ENCODE measurements at places on chromosomes 16 and 17.

DNA sequence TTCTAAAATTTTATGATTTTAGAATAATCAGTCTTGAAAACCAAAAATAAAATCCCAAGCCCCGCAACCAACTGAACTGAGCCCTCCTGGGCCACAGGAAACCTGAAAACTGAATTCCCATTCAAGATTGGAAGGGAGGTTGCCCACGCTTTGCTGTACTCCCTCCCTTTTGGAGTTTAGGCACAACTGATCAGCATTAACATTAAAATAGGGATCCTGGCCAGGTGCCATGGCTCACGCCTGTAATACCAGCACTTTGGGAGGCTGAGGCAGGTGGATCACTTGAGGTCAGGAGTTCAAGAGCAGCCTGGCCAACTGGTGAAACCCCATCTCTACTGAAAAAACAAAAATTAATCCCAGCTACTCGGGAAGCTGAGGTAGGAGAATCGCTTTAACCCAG lies 52.7 kb upstream of the NETO2 start:
- DNase-seq, result no peak

DNA sequence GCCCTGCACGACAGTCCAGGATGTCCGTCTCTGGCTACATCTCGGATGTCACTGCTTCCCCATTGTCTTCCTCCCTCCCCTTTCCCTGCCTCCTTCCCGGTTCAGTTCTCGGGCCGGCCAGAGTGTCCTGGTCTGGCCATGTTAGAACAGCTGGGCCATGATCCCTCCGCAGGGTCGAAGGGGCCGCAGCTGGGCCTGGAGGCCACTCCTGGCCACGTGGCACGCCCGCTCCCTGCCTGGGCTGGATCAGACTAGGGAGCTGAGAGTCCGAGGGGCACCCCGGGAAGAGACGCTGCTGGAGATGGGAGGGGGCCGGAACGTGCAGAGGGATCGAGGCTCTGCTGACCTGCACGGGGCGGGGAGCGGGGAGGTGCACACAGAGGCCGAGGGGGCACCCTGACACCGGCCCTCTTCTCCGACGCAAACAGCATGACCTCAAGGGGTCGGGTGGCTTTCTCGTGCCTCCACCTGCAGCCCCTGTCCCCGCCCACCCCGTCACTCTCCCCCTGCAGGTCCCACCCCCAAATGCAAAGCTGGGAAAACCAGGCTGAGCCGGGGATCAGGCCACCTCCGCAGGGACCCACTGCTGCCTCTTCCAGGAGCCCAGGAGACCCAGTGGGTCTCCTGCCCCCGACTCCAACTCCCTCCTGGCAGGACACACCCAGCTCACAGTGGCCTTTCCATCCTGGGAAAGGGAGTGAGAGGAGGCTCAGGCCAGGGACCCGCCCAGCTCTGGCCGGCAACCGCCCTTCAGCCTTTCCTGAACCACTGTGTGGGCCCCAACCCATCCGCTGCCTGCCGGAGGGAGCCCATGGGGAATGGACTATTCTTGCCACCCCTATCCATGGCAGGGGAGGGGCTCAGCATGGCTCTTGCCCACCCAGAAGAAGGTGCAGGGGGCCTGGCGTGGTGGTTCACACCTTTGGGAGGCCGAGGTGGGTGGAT lies 38.5 kb downstream of the CTU2 start:
- no peak for DNase-seq

DNA sequence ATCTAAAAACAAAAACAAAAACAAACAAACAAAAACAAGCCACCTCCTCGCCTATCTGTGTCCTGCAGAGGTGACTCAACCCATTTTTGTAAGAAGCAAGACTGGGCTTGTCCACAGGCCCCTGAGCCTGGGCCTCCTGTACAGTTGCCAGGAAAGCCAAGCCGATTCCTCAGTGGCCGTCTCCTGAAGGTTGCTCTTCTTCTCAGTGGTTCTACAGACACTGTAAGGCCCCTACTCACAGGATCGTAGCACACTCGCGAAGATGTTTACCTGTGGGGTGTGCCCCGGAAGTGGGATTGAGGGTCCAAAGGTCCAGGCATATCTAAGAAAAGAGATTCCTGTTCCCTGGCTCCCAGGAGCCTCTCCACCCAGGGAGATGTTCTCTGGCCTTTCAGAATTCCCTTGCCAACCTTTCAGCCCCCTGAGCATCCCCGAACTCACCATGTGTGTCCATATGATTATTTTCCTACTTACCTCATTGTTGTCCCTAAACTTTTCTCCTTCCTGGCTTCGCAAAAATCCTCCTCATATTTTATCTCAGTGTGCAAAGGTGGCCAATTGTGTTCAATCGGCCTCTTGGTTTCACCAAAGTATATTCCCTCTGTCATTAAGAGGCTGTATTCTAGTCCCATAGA lies 7.5 kb upstream of the CES3 start:
- DNase-seq, result no peak

DNA sequence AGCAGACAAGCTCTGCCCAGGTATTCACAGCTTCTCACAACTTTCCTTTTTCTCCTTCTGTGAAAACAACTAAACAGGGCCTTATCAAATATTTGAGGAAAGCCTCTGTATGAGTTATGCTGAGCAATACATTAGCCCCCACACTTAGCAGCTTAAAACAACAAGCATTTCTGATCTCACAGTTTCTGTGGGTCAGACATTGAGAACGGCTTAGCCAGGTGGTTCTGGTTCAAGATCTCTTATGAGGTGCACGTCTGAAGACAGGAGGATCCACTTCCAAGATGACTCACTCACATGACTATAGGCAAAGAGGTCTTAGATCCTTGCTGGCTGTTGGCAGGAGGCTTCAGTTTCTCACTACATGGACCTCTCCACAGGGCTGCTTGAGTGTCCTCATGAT lies 181.4 kb upstream of the WSCD1 start:
- no peak for DNase-seq

DNA sequence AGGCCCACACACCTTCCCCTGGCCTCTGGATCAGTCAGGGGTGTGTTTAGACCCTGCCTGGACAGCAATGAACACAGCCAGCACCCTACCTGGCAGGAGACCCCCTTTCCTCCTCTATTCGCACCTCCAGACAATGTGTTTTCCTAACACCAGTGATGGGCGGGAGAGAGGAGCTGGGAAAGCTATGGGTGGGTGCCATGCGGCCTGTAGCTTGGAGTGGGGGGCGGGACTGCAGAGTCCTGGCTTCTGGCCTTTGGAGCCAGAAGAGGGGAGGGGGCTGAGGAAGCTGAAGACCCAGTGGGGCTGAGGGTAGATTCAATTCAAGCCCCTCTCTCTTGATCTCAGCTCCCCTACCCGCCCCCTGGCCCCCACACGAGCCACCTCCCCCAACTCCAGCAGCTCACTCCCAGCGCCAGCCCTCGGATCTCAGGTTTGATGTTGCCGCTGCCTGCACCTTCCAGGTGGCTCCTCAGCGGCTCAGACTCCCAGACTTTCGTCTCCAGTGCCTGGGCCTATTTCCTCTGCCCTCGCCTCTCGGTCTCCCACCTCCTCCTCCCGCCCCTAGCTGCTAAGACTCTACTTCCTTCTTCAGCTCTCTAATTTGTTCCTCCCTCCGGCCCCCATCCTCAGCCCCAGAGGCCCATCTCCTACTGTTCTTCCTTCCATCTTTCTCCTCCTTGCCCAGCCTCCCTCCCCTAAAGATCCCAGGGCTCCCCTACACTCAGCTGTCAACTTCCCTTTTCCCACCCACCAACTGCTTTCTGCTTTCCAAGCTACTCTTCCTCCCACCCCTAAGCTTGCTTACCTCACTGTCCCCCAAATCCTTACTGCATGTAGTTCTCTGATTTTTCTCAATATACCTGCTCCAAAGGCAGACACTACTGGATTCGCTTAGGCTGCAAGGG lies 6.8 kb upstream of the SP6 start:
- DNase-seq, result no peak

DNA sequence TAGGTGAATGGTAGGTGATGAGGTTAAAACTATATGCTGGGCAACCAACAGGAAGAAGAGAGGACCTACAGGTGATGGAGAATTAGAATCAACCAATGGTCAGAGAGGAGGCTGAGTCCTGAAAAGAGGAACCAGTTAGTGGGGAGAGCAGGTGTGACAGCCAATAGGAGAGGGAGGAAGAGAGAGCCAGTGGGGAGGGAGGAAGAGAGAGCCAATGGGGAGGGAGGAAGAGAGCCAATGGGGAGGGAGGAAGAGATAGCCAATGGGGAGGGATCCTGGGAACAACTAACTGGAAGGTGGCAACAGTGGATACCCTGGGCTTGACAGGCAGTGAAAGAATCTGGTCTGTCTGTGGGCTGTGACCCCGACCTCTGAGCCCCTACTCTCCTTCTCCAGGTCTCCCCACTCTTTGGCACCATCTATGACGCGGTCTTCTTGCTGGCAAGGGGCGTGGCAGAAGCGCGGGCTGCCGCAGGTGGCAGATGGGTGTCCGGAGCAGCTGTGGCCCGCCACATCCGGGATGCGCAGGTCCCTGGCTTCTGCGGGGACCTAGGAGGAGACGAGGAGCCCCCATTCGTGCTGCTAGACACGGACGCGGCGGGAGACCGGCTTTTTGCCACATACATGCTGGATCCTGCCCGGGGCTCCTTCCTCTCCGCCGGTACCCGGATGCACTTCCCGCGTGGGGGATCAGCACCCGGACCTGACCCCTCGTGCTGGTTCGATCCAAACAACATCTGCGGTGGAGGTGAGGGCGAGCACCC lies 3.7 kb downstream of the GUCY2D start:
- no peak for DNase-seq

GRCh38 chr17:72915625-72916081 lies 176.8 kb downstream of the SLC39A11 start:
- DNase-seq, result no peak

DNA sequence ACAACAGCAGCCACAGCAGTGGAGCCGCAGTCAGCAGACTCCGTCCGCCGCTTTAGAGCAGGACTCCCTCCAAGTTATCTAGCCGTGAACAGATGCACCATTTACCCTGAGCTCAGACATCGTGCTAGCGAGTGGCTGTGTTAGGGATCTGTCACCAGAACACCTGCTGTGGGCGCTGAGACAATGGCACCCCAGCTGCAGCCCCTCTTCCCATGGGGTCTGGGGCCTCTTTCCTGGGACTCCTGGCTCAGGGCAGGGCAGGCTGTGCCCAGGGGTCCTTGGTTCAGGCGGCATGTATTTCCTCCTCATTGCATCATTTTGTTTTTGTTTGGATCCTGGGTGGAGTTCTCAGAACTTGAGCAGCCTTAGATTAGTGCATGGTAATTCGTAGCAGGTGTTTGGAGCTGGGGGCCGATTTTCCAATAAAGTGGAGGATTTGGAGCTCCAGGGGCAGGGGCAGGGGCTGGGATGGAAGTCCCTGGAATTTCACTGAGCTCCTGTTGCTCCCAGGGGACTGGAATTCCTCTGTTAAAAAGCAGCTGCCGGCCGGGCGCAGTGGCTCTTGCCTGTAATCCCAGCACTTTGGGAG lies 23.4 kb downstream of the NMRAL1 start:
- DNase-seq, result no peak

DNA sequence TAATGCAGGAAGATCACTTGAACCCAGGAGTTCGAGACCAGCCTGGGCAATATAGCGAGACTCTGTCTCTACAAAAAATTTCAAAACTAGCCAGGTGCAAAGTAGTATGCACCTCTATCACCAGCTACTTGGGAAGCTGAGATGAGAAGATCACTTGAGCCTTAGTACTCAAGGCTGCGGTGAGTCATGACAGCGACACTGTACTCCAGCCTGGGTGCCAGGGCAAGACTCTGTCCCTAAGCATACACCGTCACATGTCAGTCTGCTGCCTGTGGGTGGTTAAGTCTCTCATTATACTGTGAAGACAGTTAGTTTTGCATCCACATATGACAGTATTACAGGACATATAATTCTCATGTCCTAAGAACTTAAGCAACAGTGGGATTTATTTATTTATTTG lies 21.8 kb downstream of the NMRAL1 start:
- no peak for DNase-seq

DNA sequence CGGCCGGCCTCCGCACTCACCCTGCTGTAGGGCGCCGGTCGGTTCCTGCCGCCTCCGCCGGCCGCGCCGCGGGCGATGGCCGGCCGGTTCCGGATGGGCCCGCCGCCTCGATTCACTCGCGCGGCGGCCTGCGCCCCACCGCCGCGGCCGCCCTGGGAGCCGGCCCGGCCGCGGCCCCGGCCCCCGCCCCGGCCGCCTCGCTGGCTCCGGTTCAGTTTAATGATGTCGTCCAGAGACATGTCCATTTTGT lies 158 bp downstream of the ALYREF start:
- DNase-seq, result no peak

- DNase-seq, result no peak
Measured at GRCh38 chr17:17028059-17028877, 14.0 kb upstream of the MPRIP start.

DNA sequence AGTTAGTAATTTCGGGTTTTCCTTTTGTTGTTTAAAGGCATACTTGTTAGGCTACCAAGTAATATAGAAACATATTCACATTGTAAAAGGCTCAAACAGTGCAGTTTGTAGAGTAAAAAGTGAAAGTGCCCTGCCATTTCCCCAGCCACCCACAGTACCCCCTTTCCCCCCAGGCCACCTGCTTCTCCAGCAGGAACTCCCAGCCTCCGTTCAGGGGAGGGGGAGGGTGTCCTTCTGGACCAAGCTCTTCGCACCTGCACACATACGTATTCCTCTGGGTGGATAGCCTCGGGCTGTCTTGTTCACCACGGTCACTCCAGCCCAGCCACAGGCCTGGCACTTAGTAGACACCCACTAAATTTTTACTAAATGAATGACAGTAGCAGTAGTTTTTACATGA lies 144.5 kb downstream of the CLEC16A start:
- no peak for DNase-seq

- DNase-seq, result no peak
Measured at GRCh38 chr16:152141-153128, at the start of gene HBZ. HBZ (plus strand) TSS chr16:152644; CDS start chr16:152910, 266 bp downstream.

GRCh38 chr16:11640987-11641817 lies 27.1 kb upstream of the SNN start:
- DNase-seq, result peak; percentile 14

All from T-helper 17 cell (primary cell).